ENCODE measurements at places on chromosomes 4 and X.

DNA sequence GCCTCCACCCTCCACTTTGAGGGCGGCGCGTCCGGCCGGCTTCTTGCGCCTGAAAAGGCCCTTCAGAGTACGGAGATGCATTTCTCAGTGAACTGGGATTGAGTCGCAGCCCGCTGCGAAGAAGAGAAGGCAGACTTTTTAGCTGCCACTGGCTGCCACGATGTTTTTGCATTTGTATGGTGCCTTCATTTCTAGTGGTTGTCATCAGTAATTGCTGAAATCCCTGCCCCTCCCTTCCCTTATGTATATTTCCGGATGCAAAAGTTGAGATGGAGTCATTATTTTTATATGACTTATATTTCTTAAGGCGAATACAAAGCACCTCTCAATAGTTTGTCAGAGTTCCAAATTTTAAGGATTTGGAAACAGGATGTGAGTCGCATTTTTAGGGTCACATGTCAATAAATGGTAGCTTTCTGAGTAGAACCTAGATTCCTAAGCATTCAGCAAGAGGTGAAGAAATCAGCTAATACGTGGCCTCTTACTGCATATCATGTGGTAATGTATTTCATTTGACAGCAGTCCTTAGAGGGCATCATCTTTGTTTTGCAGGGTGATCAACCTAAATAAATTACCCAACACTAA lies 658 bp downstream of the ATP6AP2 start:
- no peak for DNase-seq

DNA sequence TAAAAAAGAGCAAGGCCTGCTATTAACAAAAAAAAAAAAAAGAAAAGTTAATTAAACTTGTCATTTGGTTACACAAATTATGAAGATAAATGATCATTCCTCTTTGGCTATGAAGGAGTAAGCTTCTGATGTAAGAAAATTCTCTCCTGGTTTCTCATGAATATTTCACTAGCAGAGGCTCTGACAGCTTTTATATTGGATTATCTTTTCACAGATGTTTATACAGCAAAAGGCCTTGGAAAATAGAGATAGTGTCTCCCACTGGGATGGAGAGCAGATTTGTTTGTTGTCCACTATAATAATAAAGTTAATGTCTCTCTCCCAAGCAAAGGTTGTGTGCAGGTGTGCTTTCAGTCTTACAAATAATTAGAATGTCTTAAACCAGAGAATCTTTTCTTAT lies 40.7 kb upstream of the PDGFC start:
- no peak for DNase-seq

- no peak for DNase-seq
Observed at GRCh38 chr4:52212702-52213101, 161.6 kb downstream of the SPATA18 start.

- DNase-seq = no peak
Observed at GRCh38 chr4:15020502-15021286, 18.4 kb downstream of the CPEB2 start.

DNA sequence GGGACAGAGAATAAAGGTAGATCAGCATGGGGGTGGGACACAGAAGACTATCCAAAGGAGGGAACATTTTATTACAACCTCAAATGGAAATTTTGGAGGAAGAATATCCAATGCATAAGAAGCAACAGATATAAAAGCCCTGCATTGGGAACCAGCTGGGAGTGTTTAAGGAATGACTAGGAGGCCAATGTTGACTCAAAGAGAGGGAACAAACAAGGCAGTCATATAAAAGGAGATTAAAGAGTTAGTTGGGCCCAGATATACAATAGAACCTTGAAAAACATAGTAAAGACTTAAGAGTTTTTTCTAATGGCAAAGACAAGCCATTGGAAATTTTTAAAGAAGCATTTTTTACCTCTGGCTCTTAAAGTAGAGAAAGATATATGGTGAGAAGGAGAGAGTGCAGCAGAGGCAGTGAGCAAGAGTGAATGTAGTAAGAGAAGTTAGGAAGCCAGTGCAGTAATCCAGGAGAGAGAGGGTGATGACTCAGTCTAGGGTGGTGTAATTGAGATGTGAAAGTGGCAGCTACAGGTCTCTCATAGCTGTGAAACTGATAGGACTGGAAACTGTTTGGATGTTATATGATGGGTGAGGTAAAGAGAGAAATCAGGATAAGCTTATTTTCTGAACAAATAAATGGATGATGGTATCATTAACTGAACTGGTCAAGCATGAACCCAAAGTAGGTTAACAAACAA lies 182.2 kb upstream of the ATOH1 start:
- DNase-seq = no peak

- no peak for DNase-seq
Observed at GRCh38 chr4:61520681-61521160, 320.6 kb downstream of the ADGRL3 start.

- no peak for DNase-seq
Observed at GRCh38 chr4:79213702-79214101, 112.2 kb downstream of the NAA11 start.

DNA sequence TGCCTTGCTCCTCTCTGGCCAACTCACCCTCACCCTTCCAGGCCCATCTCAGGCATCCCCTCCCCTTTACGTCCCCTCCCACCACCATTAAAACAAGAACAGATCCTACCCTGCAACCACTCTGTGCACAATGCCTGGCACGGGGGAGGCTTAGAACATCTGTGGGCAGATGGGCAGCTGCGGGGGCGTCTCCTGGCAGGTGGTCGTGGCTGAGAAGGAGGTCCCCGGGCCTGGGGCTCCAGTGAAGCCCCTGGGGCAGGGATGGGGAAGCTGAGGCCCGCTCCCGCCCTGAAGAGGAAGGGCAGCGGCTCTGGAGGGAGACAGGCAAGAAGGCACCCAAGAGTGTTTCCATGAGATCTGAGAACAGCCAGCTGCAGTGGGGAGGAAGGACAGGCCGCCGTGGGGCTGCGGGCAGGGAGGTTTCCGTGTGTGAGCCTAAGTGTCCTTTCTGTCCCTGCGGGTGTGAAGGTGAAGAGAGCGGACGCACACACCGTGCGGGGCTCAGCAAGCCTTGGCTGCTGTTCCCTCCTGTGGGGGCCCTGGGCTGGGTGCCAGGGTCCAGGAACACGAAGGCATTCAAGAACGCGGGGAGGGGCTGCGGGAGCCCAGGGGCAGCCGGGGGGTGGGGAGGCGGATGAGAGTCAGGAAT lies 7.8 kb upstream of the TBC1D14 start:
- no peak for DNase-seq

DNA sequence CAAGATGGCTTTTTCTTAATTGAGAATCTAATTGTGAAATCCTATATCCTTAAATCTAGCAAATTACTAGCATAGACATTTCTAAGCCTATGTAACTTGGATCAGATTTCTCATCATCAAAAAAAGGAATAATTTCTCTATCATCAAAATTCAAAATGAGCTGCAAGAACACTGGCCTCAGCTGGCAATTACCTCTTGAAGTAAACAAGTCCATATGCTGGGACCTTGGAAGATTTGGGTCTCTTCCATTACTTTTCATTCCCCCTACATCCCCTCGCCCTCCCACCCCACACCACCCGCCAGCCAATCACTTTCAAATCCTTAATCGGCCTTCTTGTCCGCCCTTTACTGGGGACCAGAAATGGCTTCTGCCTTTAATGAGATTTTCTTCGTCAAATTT lies 23.3 kb upstream of the MBTPS2 start:
- DNase-seq = no peak

GRCh38 chrX:123738378-123738940 lies 5.6 kb upstream of the THOC2 start:
- no peak for DNase-seq

DNA sequence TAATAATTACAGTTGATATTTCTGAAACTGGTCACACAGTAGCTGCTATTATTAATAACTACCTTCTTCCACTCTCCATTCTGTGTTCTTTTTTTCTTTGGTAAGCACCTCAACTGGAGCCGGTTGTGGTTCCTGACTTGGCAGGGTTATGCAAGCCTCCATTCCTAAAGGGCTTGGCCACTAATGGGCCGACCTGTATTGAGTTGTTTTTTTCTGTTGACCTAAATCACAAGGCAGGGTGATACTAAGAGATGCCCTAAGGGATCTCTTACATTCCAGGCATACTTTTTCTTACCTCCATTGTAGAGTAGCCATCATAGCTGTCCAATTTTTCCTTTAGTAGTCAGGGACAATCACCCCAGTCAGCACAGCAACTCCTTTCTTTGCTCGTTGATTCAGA lies 1295.8 kb upstream of the ADGRL3 start:
- DNase-seq = no peak

- no peak for DNase-seq
Observed at GRCh38 chrX:41449615-41450014, 2.5 kb downstream of the NYX start.

- no peak for DNase-seq
Observed at GRCh38 chr4:108398836-108399235, 221.5 kb upstream of the RPL34 start.

GRCh38 chr4:141131723-141132071 lies 1.6 kb downstream of the RNF150 start:
- no peak for DNase-seq

GRCh38 chr4:127709456-127709855 lies 20.7 kb upstream of the SLC25A31 start:
- no peak for DNase-seq
